ENCODE measurements at places on chromosomes 7 and 10. TPM values are rescaled to one million over a fixed set of nuclear protein-coding genes. Genes with fewer than 3 reads are reported as not detected.
A peak's percentile ranks its signal among the peaks of the same experiment; 100 is the strongest.

The NEUROG3 gene
- total RNA-seq: not detected

The FAM221A gene
- 13.1 TPM for total RNA-seq

The TRPV5 gene
- not detected for total RNA-seq

The IMMP2L gene
- total RNA-seq: 19.8 TPM

The H2AZ2 gene
- total RNA-seq: 110 TPM

- no peak for DNase-seq
Observed at GRCh38 chr10:12334186-12334530, 15.2 kb upstream of the CAMK1D start.

GRCh38 chr10:17816199-17816598 lies 7.1 kb downstream of the MRC1 start:
- no peak for DNase-seq

DNA sequence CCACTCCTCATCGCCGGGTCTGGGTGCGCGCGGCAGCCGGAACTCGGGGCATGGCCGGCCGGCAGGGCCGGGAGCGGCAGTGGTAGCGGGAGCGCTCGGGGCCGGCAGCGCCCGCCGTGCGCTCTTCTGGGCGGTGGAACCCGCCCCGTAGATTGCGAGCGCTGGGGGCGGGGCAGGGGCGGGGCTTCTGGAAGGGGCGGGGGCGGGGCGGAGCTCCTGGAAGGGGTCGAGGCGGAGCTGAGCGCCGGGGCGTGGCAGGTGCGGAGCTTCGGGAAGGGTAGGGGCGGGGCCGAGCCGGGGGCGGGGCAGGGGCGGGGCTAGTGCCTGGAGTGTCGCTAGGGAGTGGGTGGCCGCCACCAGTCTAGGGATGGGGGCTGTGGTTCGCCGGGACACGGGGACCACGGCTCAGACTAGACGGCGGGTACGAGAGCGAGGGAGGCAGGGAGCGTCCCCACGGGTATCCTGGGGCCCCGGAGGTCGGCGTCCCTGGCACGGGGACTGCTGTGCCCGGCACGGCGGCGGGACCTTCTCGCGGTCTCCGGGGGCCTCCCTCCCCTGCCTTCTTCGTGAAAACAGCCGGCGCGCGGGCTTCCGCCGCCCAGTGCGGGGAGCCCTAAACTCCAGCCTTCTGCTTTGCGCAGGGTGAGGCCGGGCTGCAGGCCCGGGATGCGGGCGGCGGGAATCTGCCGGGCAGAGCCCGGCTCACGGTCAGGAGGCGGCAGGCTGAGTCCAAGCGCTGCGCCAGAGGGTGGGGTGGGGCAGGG lies at the start of gene STK32C:
Gene STK32C, minus strand, starts transcription at position 128 of the 764 bp plus-strand sequence. Its CDS starts 117 bp downstream, at position 11.
- DNase-seq: peak; percentile 84

DNA sequence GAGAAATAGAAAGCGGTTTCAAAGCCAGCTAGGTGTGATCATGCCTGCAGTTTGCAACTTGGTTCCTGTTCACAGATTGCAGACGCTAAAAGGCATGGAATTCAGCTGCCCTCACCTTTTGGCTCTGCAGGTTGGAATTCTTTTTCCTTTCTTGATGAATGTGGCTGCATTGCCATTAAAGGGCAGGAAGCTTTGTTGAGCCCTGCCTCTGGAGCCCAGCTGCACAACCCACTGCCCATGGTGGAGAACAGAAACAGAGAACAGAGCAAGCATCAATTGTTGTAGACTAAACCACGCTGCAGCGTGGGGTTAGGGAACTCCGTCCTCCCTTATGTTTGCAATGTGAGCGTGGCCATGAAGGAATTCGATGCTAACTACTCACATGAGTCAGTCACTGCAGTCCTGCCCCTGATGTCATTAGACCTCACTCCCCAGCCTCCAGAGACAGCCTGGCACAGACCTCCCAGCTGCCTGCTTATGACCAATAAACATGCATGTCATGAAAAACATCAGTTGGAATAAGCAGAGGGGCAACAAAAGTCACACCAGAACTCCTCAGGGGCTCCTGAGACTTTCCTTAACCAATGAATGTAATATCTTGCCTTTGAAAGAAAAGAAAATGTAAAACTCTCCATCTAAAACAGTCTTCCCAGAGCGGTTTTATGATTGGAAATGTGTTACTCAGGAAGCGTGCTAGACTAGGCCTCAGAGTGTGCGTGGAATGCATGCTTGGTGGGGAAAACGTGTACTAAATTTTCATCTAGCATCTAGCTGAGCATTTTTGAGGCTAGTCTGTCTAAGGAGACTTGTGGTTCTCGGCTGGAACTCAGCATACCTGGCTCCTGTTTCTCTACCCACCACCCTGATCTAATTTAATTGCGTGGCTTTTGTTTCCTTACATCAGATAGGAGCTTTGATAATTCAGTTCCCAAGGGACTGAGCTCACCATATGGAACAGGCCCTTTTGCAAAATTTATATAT lies 232.2 kb downstream of the KIAA1217 start:
- no peak for DNase-seq

- DNase-seq: no peak
Observed at GRCh38 chr7:40887099-40887498, 752.3 kb downstream of the SUGCT start.

GRCh38 chr10:70809726-70810125 lies 6.0 kb upstream of the SGPL1 start:
- DNase-seq: no peak

DNA sequence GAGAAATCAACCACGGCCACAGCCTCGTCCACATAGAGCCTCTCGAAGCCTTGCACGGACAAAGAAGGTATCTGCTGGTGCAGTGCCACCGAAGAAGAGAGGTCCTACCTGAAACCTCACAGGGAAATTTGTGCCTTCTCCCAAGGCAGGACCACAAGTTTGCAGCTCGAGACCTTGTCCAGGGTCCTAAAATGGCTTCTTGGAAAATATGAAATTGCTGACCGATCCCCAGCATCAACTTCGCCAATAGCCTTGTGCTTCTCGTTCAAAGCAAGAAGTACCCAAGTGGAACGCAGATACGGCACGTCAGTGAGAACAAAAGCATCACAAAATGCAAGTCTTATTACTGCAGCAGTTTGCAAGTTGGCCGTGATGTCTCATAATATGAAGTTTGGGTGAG lies 24.6 kb downstream of the PTPRN2 start:
- no peak for DNase-seq

- DNase-seq: no peak
Observed at GRCh38 chr10:73999703-74000102, 1.8 kb downstream of the VCL start.

DNA sequence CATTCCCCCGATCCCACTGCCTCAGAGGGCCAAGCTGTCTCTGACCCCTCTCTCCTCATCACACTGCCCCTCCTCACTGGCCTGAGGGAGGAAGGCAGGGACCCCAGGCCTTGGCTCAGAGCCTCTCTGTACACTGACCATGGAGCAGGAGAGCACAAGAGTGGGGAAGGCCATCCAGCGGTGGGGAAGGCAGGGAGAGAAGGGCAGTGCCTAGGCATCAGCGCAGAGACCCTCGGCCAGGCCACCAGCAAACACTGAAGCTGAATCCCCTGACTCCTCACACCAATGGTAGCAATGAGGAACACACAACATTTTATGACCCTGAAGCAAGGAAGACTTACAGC lies 14.8 kb downstream of the OGDHL start:
- no peak for DNase-seq

DNA sequence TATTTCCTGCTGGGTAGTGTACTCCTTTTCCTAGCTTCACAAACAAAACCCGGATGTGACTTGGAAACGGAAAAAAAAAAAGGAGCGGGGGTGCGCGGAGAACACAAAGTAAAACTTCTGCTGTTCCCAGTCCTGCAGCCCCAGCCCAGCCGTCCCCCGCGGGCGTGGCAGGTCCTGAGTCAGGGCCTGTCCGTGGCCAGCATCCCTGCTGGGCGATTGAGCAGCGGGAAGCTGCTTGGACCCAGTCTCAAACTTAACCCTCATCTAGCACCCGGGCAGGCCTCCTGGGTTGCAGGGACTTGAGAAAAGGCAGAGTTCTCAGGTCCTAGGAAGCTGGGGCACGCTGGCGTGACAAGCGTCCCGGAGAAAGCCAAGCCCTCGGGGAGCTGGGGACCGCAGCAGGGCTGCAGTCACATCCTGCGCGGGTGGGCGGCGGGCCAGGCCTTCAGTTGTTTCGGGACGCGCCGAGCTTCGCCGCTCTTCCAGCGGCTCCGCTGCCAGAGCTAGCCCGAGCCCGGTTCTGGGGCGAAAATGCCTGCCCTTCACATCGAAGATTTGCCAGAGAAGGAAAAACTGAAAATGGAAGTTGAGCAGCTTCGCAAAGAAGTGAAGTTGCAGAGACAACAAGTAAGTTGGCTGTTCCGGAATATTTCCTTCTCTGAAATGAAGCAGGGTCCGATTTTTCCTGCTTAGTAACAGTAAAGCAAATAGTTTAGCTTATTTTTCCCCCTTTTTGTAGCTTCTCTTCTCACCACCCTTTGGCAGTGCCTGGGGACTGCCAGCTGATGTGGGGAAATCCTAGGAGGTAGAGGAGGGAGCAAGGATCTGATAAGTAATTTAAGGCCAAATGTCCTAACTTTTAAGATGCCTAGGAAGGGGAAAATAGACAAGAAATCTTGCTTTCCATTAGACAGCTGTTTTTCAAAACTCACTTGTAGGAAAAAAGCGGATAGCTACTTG lies at the start of gene GNG11:
Gene GNG11, plus strand, starts transcription at position 129 of the 960 bp plus-strand sequence. Its CDS starts 403 bp downstream, at position 532.
- peak; percentile 56 for DNase-seq

DNA sequence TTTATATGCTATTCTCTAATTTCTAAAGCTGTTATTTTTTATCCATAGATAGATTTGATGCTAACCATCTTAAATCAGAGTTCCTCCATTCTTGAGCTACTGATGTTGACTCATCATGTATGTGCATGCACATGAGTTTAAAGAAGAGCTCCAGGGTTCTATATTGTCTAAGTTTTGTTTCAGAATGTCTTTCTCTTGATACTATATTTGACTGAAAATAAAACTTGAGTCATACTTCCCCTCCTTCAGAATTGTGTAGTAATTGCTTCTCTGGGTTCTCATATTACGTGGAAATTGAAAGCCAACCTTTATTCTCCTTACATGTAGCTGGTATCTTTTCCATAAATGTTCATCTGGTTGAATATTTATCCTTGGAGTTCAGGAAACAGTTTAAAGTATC lies 89.4 kb downstream of the LRRTM3 start:
- no peak for DNase-seq

GRCh38 chr7:14666304-14666703 lies 236.2 kb downstream of the DGKB start:
- no peak for DNase-seq

Measured in breast epithelium (tissue), 4 donors.